MG63 (cell line): ENCODE measurements at places on chromosomes 7 and 10.

- DNase-seq, result no peak
Measured at GRCh38 chr7:20730611-20731010, 56.1 kb downstream of the SP8 start.

DNA sequence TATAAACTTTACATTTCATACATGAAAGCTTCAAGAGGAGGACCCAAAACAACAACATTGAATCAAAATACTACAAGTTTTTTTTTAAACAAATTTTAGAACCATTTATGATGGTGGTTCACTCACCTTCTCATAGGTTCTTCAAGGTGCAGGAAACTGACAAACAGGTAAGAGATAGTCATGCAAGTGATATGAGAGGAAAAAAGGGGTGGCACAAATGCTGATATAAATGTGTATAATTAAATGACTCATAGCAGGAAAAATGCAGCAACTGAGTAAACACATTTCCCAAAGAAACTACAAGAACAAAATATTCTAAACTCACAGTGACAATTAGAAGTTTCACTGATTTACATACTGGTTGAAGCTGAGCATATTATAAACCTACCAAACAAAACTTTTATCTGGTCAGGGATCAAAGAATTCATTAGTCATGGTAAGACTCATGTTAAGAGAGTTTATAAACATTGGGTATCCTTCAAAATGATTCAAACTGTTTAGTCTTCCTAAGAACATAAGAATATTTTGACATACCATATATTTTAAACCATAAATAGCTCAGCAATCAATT lies 14.1 kb downstream of the ZWINT start:
- DNase-seq, result no peak

GRCh38 chr7:69982197-69982596 lies 383.9 kb downstream of the AUTS2 start:
- no peak for DNase-seq

- no peak for DNase-seq
Measured at GRCh38 chr10:111247781-111248389, 171.1 kb downstream of the ADRA2A start.

GRCh38 chr7:37342688-37343471 lies 105.8 kb downstream of the ELMO1 start:
- DNase-seq, result no peak

DNA sequence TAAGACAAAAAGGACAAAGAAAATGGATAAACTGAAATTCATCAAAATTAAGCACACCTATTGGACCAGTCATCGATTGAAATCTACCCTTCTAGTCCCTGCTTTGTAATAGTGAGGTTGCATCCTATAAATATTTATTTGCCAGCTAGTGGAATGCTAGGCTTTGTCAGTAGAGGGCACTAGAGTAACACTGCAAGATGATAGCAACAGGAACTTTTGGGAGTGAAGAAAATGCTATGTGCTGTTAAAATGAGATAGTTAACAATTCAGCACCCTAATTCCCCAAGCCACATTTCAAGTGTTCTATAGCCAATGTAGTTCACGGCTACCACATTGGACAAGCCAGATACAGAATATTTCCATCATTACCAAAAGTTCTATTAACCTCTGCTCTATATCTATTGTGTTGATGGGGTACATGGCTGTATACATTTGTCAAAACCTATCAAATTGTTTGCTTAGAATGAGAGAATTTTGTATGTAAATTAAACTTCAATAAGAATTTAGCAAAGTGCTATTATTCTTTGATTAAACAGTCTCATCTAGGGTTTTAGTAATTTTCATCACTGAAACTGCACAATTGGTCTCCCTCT lies 69.8 kb downstream of the LSMEM1 start:
- DNase-seq, result no peak
